ENCODE measurements at places on chromosomes 1 and 21.

GRCh38 chr1:114111731-114112641 is 41.7 kb downstream of the SYT6 start:
- no peak for DNase-seq

DNA sequence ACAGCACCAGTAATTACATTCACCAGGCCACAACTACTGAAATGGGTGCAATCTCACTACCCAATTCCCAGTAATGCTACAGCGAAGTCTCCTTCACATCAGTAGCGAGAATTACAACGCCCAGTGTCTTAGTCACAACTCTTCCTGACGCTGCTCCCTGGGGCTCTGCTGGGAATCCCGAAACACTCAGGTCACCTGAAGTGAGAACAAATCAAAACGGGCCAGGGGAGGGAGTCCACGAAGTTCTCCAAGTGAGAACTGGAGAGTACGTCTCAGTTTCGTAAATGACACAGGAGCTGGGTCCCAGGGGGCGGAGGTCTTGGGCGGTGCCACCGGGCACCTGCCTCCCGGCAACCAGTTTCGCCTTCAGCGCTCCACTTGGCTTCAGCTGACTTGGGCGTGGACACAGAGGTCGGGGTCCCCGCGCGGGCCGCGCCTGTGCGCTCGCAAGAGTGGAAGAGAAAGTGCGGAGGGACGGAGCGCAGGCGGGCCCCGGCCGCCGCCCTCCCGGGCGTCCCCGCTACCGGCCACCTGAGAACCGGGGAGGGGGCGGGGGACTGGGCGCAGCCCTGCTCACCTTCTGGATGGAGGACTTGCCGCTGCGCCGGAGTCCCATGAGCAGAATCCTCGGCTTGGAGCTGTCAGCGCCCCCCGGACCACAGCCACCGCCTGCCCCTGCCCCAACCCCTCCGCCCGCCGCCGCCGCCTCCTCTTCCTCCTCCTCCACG is 575 bp downstream of the RRAGC start:
- DNase-seq = peak; percentile 16

DNA sequence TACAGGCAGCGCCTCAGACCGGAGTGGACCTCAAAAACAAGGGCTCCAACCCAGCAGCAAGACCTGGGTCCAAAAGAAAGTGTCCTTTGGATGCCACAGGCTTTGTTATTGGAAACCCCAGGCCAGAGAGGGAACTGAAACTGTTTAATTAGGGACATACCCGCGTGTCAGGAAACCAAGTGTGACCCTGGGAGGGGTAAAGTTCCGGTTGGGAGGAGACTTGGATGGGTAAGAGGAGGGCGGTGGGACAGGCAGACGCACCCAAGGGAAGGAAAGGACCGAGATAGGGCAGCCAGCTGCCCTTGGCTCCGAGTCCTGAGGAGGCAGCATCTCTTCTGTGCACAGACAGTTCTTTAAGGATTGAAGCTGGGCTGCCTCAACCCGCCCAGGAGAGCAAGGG is 71.4 kb downstream of the CDC7 start:
- no peak for DNase-seq

DNA sequence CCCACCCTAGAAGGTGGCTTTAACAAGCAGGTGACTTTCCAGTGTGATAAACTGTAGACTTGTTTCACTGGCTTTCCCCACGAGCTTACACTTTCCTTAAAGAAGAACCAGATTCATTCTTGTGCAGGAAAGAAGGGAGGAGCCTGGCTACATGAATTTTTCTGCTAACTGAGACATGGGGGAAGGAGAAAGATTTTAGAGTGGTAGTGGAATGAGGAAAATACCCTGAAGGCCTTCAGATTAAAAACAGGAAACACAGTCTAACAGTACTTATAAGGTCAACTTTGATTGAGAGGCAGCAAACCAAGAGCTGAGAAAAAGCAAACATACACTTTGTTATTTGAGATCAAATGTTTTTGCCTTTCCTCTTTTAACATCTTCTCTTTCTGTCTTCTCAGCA is 640.9 kb upstream of the PLXNA2 start:
- no peak for DNase-seq

DNA sequence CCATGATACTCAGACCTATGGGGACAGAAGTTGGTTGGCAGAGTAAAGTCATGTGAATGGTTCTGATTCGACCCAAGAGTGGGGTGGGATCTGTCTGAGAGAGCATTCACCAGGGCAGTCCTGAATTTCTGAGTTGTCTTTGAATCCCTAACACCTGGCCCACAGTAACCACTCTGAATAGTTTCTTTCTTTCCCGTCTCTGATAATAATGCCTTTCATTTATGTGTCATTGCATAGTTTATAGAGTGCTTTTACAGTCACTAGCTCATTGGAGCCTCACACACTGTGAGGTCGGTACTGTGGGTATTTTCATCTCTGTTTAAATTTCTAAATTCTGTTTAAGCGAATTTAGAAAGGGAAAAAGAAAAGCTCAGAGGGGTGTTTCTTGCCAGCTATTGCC is 147.1 kb downstream of the C1orf21 start:
- no peak for DNase-seq

GRCh38 chr1:226549937-226550671 is 1.5 kb downstream of the STUM start:
- no peak for DNase-seq

GRCh38 chr1:193417403-193417802 is 231.0 kb upstream of the B3GALT2 start:
- DNase-seq = no peak

DNA sequence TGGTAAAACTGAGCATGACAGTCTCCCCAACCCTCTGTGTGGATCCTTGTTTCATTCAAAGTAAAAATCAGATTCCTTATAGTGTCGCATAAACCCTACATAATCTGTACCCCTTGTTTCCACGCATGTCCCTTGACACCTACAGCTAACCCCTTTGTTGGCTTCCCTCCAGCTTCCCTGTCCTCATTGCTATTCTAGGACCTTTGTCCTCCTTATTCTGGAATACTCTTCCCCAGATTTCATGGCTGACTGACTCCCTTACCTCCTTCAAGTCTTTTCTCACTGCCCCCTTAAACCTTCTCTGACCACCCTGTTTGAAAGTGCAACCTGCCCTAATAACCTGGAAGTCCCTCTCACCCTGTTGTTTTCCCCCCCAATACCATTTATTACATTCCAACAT is 4.0 kb downstream of the RNF11 start:
- DNase-seq = no peak

DNA sequence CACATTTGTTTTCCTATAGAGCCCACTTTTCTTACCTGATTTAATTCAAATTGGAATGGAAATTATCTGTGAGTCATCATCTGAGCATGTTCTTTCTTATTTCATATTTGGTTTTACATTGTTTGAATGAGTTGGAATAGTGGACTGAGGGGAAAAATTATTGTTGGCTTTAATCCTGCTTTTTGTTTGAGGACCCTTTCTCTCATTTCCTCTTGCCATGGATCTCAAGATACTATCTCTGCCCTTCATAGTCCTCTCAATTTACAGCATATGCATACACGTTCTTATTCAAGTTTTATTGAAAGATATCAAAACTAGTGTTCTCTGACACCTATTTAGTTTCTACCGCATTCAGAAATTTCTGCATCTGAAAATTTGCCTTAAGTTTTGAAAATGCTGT is 5.1 kb downstream of the KCNK2 start:
- no peak for DNase-seq

DNA sequence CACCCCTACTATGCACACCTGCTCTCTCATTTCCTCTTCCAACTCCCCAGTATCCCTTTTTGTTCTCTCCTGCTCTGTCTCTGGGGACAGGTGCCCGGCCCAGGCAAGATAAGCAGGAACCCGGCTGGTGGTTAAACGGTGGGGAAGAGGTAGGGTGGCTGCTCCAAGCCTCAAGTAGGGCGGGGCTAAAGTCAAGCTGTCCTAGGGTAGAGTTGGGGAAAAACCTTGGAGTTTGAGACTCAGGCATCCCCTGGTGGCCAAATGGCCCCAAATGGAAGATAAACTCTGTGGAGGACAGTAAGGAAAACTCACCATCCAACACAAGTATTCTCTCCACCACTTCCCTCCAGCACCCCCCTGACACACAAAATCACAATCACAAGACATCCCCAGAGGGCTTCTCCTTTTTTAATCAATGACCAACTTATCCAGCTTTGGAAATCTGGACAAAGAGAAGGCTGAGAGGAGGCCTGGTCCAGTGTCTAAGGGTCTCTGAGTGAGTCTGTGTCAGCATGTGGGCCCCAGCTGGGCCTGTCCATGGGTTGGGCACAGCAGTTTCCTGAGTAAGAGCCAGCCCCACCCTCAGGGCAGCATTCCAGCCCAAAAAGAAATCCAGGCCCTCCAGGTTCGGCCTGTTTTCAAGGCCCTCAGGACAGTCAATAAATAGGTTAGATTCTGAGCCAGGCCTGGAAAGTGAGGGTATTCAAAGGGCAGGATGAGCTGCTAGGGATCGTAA is 9.8 kb downstream of the POMGNT1 start:
- DNase-seq = no peak

DNA sequence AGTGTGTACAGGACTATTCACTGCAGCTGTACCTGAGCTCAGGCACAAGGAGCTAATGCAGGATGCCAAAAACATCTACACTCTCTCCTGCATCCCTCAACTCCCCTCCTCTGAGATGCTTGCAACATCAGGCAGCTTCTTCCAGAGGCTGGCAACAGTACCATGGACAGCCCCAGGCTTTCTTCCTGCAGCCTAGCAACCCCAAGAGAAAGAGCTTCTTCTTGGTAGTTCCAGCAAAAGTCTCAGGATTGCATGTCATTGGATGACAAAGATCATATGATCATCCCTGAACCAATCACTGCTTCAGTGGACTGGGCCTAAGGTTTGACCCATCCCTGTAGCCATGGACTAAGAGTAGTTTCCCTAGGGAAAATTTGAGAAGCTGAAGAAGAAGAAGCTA is 46.7 kb downstream of the CAMK2N1 start:
- no peak for DNase-seq

DNA sequence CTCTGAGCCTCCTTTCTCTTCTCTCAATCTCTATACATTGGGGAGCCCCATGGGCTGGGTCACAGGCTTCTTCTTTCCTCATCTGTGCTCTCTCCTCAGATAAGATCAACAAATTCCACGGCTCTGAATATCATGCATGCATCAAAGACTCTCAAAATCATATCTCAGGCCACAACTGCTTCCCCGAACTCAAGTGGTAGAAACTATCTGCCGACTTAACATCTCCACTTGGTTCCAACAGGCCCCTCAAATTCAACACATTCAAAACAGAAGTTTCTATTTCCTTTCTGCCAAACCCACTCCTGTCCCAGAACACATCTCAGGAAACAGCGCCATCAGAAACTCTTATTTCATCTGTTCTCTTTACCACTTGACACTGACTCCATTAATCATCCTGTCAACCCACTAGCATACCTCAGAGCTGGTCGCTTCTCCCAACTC is 16.7 kb downstream of the DDX59 start:
- DNase-seq = no peak

- DNase-seq = no peak
Measured at GRCh38 chr1:190507357-190507756, 29.7 kb upstream of the BRINP3 start.
